Cardiac septum (tissue), 1 donor: ENCODE measurements at places on chromosomes 4 and X. TPM values are rescaled to one million over a fixed set of nuclear protein-coding genes. Genes with fewer than 3 reads are reported as not detected.

The PNMA3 gene
- 0.48 TPM for total RNA-seq

The EGF gene
- 11.7 TPM for total RNA-seq

The HTRA3 gene
- total RNA-seq: 50.8 TPM

The NOX1 gene
- total RNA-seq: not detected

The ATOH1 gene
- total RNA-seq: not detected

The KIAA1210 gene
- total RNA-seq: 0.08 TPM

The LRRC66 gene
- 0.86 TPM for total RNA-seq

The MTMR1 gene
- 21.7 TPM for total RNA-seq

The HTN1 gene
- total RNA-seq: not detected
